ENCODE measurements at places on chromosomes 16 and 17.
A peak's percentile ranks its signal among the peaks of the same experiment; 100 is the strongest.

DNA sequence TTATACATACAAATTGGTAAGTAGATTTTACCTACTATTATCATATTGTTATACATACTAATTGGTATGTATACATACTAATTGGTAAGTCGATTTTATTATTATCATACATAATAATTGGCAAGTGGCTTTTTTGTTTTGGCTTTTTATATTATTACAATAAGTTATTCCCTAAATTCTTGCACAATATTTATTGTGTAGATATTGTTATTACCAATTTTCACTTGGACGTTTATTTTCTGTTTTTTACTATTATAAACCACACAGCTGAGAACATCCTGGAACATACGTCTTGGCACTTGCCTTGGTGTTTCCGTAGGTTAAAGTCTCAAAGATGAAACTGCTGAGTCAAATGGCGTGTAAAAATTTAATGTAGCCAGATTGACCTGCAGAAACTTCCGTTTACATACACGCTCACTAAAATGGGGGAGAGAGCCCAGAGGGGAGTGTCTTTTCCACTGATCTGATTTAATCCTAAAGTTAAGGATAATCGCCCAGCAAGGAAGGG lies 18.9 kb downstream of the GNGT2 start:
- DNase-seq = no peak

DNA sequence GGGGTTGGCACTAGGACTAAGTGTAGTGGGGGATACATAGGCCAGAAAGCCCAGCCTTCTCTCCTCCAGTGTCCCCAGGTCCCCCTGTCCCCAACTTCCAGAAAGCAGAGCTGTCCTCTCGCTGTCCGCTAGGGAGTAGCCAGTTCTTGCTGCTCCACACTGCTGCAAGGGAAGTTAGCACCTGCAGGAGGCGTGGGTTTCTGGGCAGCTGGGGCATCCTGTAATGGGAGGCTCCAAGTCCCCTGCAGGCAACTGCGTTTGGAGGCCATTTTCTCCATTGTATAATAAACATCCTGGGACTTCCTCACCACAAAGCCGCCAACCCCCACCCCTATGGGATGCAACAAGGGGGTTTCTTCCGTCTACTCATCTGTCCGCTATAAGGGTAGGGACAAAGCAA lies 1.7 kb downstream of the RPRML start:
- DNase-seq = no peak

- DNase-seq = no peak
Observed at GRCh38 chr16:67187175-67187890, 2.6 kb downstream of the EXOC3L1 start.

- no peak for DNase-seq
Observed at GRCh38 chr17:67349420-67349819, 17.0 kb downstream of the PSMD12 start.

DNA sequence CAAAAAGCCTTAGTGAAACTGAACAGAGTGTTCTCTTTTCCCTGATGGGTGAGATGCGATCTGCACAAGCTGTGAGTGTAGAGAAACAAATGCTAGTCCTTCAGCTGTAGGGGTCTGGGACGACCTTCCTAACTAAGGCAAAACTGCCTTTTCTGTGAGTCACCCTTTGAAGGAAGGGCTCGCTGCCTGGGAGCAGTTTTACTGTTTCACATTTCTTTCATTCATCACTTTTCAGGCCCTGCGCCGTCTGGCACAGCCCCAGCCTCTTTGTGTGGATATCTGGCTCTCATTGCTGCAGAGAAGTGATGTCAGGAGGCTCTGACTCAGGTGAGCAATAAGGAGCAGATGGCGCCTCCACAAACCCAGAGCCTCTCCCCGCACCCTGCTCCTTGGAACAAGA lies 57.4 kb downstream of the HS3ST3A1 start:
- DNase-seq = no peak

GRCh38 chr17:78746263-78746948 lies 35.7 kb downstream of the CYTH1 start:
- no peak for DNase-seq

- DNase-seq = no peak
Observed at GRCh38 chr17:2595716-2596115, 2.3 kb downstream of the PAFAH1B1 start.

GRCh38 chr17:30534298-30534697 lies 57.1 kb downstream of the GOSR1 start:
- DNase-seq = no peak

DNA sequence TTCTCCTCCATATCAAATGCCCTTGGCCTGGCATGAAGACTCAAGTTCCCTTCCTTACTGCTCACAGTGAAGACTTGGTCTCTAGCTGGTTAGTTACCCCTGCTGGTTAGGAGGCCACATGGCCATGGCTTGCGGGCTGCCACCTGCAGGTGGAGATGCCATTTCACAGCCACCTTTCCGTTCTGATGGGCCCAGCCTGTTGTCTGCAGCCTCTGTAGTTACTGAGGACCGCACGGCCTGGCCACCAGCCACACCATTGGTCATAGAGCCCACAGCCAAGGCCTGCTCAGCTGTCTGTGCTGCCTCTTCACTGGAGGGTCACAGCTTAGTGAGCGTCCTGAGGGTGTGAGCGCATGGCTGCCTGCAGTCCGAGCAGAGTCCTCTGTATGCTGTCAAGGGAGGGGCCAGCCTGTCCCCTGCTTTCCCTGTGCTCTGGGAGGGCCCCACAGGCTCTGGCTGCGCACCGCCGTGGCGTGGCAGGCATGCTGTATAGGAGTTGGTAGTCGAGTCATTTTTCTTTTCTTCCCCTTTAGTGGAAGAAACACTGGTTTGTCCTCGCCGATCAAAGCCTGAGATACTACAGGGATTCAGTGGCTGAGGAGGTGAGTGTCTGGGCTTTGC lies 59.2 kb downstream of the PLD6 start:
- no peak for DNase-seq

GRCh38 chr16:77974883-77975282 lies 47.5 kb upstream of the CLEC3A start:
- DNase-seq = no peak

DNA sequence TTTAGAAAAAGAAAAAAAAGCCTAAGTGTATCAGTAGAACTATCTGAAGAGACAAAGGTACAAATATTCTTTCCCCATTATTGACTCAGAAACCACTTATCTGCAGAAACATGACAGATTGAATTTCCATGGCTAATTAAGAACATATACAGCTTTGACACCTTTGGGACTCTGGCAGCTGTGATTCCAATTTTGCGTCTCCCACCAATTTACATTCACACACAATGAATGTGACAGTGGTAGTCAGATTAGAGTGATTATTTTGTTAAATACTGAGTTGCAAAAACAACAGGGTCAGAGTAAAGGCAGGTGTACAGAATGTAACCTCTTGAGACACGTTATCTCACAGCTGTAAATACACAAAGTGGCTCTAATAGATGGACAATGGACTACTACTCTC lies 5.3 kb upstream of the PPM1D start:
- no peak for DNase-seq

DNA sequence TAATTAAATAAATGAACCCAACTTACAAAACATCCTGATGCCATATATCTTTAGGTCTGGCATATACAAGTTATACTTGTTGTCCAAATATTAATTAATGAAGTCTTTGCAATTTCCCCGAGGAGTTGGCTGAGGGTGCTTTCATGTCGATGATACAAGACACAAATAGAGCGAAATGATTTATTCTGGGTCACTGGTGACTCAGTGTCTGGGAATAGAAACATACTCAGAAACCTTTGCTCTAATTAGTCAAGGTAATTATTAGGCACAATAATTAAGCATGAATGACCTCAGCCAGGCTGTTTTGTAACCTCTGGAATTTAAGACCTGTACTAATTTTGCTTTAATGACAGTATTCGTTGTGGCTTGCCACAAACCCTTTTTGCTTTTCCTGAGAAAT lies 37.0 kb upstream of the HAPSTR1 start:
- DNase-seq = no peak

- no peak for DNase-seq
Observed at GRCh38 chr17:47999582-47999981, 28.7 kb downstream of the CDK5RAP3 start.

DNA sequence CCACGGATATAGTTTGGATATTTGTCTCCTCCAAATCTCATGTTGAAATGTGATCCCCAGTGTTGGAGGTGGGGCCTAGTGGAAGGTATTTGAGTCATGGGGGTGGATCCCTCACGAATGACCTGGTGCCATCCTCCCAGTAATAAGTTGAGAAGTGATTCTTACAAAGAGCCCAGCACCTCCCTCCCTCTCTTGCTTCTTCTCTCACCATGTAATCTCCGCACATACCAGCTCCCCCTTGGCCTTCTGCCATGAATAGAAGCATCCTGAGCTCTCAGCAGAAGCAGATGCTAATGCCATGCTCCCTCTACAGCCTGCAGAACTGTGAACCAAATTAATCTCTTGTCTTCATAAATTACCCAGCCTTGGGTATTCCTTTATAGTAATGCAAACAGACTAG lies 41.9 kb upstream of the RBBP6 start:
- no peak for DNase-seq

DNA sequence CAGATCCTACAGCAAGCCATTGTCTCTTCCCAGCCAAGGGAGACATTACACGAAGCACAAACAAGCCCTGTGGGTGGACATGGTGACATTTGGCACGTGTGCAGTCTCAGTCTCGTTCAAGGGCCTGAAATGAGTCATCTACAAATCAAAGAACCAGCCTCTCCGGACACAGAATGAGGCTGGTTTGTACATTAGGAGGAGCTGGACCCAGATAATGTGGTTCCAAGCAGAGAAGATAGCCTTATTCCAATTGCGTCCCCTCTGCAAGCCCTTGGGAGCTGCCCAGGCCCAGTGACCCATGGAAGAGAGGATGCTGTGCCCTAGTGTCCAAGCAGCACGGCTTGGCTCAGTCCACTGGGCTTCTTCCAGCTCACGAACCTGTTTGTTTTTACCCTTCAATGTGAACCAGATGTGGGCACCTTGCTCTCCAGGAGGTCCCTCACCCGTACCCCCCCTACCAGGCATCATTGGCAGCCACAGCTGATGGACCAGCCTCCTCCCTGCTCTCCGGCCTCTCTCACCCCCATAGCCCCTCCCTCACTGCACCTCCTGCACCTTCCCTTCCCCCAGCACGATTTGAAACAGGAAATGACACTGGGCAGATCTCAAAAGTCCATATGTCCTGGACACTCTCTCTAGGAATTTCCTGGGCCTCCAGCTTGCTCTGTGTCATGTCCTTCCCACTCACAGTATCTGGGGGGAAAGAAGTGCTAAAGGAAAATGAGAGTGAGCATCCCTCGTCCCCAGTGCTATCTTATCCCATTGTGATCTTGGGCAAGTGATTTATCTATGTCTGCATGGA lies 26.2 kb downstream of the KPNA2 start:
- no peak for DNase-seq

- no peak for DNase-seq
Observed at GRCh38 chr16:72179204-72179970, 7.4 kb upstream of the PMFBP1 start.

- no peak for DNase-seq
Observed at GRCh38 chr17:78506454-78507309, 70.5 kb downstream of the DNAH17 start.

DNA sequence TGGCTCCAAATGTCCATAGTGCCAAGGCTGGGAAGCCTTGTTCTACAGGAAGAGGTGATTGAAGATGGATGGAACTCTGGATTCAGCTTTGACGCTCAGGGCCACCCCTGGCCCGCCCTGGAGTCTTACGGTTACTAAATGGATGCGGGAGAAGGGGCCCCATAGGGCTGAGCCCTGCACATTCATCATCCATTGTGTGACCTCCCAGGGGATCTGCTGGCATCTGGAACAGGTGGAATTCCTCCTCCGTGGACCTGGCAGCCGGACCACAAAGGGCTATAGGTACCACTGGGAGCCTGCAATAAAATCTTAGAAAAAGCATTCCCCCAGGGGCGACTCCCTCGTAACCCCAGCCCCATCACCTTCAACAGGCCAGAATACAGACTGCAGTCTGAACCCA lies 81.4 kb upstream of the NOL11 start:
- DNase-seq = no peak

- DNase-seq = no peak
Observed at GRCh38 chr16:48909231-48909630, 299.3 kb upstream of the N4BP1 start.

- DNase-seq = peak; percentile 45
Observed at GRCh38 chr17:64420143-64420670, 28.7 kb upstream of the MILR1 start.

DNA sequence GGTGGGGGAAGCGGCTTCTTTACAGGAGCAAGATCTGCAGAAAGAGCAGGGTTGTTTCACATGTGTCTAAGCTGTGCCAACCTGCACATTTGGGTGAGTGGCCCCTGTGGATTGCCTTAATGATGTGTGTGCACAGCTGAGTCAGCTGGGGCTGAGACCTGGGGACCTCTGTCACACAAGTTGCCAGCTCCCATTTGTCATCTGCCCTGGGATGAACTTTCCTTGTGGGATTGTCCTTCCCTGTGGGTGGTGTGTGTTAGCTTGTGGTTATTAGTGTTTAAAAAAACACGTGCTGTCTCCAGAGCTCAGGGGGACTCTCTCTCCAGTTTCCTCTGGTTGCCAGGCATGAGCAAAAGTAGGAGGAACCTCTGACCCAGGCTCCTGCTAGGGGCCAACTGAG lies 400.5 kb upstream of the CCL2 start:
- DNase-seq = no peak

- no peak for DNase-seq
Observed at GRCh38 chr17:15398736-15399331, 57.4 kb upstream of the TEKT3 start.

GRCh38 chr16:4194661-4195060 lies 47.2 kb downstream of the SRL start:
- DNase-seq = peak; percentile 27

GRCh38 chr17:80998748-80999535 lies 7.3 kb downstream of the CHMP6 start:
- no peak for DNase-seq

- DNase-seq = no peak
Observed at GRCh38 chr17:10557422-10557821, 8.0 kb upstream of the MYH2 start.

- no peak for DNase-seq
Observed at GRCh38 chr17:29881256-29881655, 48.8 kb downstream of the SSH2 start.

GRCh38 chr17:80365983-80366382 lies 49.0 kb upstream of the ENDOV start:
- no peak for DNase-seq
